ENCODE measurements at places on chromosomes 7 and 10. TPM values are rescaled to one million over a fixed set of nuclear protein-coding genes. Genes with fewer than 3 reads are reported as not detected.

DNA sequence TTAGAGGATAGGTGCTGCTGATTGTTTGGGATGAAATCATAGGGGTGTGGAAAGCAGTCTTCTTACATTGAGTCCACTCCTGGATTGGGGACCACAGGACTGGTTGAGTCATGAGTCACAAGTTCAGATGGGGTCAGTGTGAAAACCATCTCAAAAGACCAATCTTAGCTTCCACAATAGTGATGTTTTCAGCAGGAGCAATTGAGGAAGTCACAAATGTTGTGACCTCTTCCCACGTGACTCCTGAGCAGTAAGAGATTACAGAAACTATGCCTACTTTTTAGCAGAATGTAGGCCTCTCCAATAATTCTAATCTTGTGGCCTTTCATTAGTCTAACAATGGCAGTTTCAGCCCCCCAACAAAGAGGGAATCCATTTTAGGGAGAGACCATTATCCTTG lies 256.9 kb upstream of the CDC14C start:
- DNase-seq: no peak

GRCh38 chr7:43229801-43230200 lies 117.4 kb downstream of the HECW1 start:
- DNase-seq: no peak

DNA sequence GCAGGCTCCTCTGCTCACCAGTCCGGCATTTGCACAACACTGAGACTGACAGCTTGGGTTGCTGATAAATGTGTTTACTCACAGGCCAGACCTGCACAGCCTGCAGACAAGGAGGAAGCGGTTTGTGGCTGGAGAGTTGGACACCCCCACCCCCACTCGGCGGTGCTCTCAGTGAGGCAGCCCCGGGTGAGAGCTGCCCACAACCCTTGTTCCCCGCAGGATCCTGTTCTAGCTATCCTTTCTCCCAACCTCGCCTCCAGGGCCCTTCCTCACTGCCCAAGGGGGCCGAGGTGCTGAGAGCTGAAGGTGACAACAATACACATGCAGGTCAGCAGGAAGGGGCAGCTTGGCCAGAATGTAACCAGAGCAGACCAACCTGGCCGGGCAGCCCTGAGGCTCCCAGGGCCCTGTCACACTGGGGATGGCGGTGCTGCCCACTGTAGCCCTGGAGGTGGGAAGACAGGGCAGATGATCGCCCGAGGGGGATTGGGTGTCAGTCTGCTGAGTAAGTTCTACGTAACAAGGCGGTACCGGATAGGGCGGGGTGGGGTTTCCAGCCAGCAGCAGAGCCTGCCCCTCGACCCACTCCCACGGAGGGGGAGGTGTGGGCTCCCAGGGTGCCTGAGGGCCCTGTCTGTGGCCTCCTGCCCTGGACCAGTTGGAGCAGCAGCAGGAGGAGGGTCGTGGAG lies 2.1 kb upstream of the ADAM8 start:
- DNase-seq: no peak

- DNase-seq: no peak
These were observed 7.1 kb upstream of the CPA5 start for GRCh38 chr7:130337410-130337971.

DNA sequence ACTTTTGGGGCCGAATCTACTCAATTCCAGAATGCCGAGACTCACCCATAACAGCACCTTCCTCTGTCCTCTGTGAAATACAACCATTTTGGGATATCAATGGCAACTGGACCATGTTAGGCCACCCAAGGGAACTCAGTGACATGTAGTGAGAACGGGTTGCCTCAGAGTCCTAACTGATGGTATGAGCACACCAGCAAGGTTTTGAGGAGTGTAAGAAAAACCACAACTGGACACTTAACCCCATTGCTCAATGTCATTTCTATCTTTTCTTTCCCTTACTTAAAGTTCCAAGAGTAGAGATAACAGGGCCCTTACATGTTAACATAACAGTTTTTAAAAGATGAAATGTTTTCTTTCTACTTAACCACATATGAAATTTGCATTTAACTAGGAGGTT lies 67.1 kb downstream of the TNS3 start:
- DNase-seq: no peak

DNA sequence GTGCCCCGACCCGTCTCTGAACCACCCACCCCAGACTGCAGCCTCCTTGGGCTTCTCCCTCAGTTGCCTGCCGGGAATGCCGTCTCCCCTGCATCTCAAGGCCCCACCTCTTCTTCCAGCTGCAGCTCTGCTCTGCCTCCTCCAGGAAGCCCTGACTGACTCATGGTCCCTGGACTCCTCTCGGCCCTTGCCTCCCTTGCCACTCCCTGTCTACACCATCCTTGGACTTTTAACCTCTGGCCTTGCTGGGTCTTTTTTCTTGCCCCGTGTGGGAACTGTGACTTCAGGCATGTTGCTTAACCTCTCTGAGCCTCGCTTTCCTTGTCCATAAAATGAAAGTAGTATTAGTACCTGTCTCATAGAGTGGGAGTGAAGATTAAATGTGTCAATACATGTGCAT lies 56.3 kb downstream of the C10orf105 start:
- DNase-seq: no peak

TRPV5 gene
- not detected for total RNA-seq

SH3PXD2A gene
- 24.6 TPM for total RNA-seq

INMT gene
- total RNA-seq: 94.5 TPM

All from left cardiac atrium (tissue), 4 donors.